ENCODE measurements at places on chromosomes 1 and 21. TPM values are rescaled to one million over a fixed set of nuclear protein-coding genes. Genes with fewer than 3 reads are reported as not detected.

DNA sequence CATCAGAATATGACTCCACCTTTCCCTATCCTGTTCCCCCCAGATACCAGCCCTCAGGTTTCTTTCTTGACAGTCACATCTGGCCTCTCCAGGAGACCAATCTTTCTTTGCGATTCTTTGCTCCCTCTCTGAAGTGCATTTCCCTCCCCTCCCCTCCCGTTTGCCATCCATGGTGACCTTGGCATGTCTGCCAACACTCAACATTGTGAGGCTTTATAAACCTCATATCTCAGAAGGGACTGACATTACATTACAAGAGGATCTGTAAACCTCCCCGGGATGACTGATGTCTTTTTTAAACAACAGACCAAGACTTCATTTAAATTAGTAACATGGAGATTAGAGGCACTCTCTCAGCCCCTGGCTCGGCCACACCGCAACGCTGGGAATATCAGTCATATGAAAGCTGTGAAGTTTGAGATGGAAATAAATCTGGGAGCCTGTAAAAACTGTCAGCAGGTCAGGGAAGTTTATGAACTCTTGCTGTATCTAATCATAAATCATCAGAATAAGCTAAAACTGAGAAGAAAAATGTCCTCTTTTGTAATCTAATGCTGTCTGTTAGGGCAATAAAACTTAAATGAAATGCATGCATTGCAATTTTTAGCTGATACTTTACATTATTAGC is 401.7 kb upstream of the PROX1 start:
- DNase-seq, result no peak

GRCh38 chr1:10866321-10867093 is 70.1 kb upstream of the CASZ1 start:
- no peak for DNase-seq

GRCh38 chr1:152796421-152796820 is at the start of gene LCE1D:
Gene LCE1D (plus strand): TSS chr1:152796721. CDS start chr1:152797795, 1,074 bp downstream.
- no peak for DNase-seq

DNA sequence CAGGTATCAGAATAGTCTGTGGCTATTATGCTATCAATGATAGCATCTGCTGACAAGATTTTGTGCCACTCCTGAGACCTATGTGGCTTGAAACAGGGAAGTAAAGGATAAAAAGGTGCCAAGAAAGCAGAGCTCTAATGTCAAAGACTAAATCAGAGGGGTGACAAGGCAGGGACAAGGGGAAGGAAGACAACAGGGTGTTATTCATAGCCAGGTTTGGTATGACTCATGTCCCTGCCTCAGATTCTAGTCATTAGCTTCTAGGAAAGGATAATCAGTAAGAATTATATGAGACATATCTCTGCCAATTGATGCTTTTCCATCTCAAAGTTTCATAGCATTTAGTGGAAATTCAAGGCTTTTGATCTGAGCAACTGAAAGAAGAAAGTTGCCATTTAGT is 31.8 kb upstream of the PLD5 start:
- DNase-seq, result no peak

DNA sequence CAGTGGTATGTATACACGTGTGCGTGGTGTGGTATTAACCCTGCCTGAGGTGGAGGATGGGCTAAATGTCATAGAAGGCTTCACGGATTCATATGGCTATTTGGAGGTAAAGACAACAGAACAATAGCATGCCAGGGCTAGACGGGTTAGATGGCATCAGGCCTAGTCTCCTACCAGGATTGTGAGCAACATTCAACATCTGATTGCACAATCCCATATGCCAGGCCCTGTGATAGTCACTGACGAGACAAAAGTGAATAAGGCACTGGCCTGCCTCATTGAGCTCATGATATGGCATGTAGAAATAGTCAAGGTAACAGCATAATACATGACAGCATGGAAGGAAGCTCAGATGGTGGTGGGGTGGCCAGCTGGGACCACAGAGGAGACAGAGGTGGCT is 167.1 kb upstream of the BEND5 start:
- DNase-seq, result peak; percentile 2

GRCh38 chr21:45010860-45011259 is 63.5 kb upstream of the ADARB1 start:
- no peak for DNase-seq

GRCh38 chr1:183267646-183268431 is 81.8 kb downstream of the LAMC2 start:
- peak; percentile 95 for DNase-seq

DNA sequence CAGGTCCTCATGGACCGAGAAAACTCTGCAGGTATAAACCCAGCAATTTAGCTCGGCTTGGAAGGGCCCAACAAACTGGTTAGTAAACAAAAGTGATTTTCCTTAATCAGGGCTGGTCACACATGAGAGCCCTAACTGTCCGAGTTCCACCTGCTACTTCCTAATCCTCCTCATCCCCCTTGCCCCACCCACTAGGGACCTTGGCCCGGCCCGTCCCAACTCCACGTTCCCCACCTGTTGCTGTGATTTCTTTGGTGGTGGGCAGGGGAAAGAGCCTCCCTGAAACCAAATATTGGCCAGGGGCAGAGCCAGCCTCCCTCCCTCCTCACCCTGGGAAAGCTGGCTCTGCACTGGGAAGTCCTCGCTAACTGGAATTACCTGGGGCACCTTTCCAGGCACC is 304.2 kb upstream of the PROX1 start:
- DNase-seq, result no peak

DNA sequence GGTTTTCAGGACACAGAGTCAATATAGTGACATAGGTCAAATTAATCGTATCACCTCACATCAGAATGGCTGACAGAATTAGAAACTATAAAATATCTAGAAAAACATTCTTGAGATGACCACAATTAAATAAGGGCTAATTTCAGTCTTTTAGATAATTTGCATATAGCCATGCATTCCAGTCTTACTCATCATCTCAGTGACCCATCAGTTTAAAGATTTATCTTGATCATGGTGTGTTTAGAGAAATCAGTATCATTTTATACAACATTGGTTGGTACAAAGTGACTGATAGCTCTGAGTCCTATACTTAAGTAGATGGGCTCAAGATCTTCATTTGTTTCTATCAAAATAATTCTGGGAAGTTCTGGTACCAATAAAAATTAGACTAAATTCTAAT is 262.3 kb upstream of the SNX7 start:
- no peak for DNase-seq

- no peak for DNase-seq
Observed at GRCh38 chr1:47953661-47954060, 43.5 kb downstream of the TRABD2B start.

CRNN gene
- total RNA-seq, result not detected

Measured in foreskin keratinocyte (primary cell).